Natural killer cell (primary cell): ENCODE measurements at places on chromosomes 16 and 17. TPM values are rescaled to one million over a fixed set of nuclear protein-coding genes. Genes with fewer than 3 reads are reported as not detected.

Gene IGSF6
- total RNA-seq, result 2.2 TPM

DNA sequence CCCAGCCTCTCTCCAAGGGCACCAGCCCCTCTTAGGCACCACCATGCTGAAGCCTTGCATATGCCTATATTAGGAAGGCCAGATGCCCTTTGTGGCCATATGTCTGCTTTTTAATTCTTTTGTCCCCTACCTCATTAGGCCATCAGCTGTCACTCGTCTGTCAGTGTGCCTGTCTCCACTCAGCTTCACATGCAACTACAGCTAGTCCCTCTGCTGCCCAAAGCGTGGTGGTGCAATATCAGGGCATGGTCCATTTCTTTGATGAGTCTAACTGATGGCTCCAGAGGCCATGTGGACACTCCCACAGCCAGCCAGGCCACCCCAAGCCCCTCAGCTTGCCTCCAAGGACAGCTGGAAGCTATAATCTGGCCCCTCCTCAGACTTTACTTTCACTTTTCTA, 36.3 kb downstream of the MYO18A start:
- H3K36me3 ChIP-seq, result no peaks in the 10 kb centered on the region
- DNase-seq, result no peak
- H3K27me3 ChIP-seq, result no peaks in the 10 kb centered on the region
- H3K27ac ChIP-seq, result no peak overlapping the region
- H3K4me3 ChIP-seq, result no peak overlapping the region
- H3K4me1 ChIP-seq, result peaks cover 50% of the 10 kb centered on the region

Gene DCTN5
- total RNA-seq, result 72.1 TPM

- peak overlapping the region; percentile 64 for H3K27ac ChIP-seq
- no peaks in the 10 kb centered on the region for H3K27me3 ChIP-seq
- no peak for DNase-seq
- peaks cover 30% of the 10 kb centered on the region for H3K4me1 ChIP-seq
- peaks cover 51% of the 10 kb centered on the region for H3K36me3 ChIP-seq
These were observed 5.5 kb downstream of the SEC14L1 start for GRCh38 chr17:77146246-77146632.

Gene RCVRN
- total RNA-seq, result 2.0 TPM

Gene TSR3
- 34.7 TPM for total RNA-seq

DNA sequence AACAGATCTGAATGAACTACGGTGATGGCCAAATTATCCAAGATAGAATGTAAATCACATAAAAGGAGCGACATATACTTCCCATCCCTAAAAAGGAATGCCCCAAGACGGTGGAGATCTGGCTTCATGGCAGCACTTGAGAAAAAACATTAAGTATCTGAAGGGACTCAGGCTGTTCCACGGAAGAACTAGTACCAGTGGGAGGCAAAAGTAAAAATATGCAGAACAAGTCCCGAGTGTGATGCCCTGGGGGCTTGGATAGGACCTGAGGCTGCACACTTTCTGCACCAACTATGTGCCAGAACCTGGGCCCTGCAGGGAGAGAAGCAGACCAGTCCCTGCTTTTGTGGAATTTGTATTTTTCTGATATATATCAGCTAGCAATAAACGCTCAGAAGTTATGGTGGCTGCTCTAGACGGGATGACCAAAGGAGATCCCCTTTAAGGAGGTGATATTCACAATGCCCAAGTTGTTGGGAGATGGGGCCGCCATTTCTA, 539 bp upstream of the CKLF start:
- no peak for DNase-seq
- peak overlapping the region; percentile 82 for H3K27ac ChIP-seq
- peaks cover 3% of the 10 kb centered on the region for H3K36me3 ChIP-seq
- H3K27me3 ChIP-seq, result no peaks in the 10 kb centered on the region
- H3K4me3 ChIP-seq, result peak overlapping the region; percentile 75

Gene PDIA2
- total RNA-seq, result not detected

- peaks cover 6% of the 10 kb centered on the region for H3K4me1 ChIP-seq
- DNase-seq, result no peak
- H3K27me3 ChIP-seq, result no peaks in the 10 kb centered on the region
- H3K4me3 ChIP-seq, result no peak overlapping the region
- no peaks in the 10 kb centered on the region for H3K36me3 ChIP-seq
- H3K27ac ChIP-seq, result no peak overlapping the region
These were observed 7.8 kb downstream of the SYCE1L start for GRCh38 chr16:77207030-77207429.

- DNase-seq, result no peak
- no peaks in the 10 kb centered on the region for H3K27me3 ChIP-seq
These were observed 63.0 kb downstream of the NLK start for GRCh38 chr17:28105501-28105900.

Gene SEPTIN12
- not detected for total RNA-seq

Gene CACNA1H
- 1.3 TPM for total RNA-seq

Gene TMEM204
- 7.8 TPM for total RNA-seq

Gene OR3A2
- total RNA-seq, result 1.2 TPM

GRCh38 chr16:28561557-28562187, 8.0 kb downstream of the SGF29 start:
- DNase-seq, result no peak
- H3K4me3 ChIP-seq, result no peak overlapping the region
- peaks cover 19% of the 10 kb centered on the region for H3K36me3 ChIP-seq
- no peak overlapping the region for H3K27ac ChIP-seq
- H3K27me3 ChIP-seq, result no peaks in the 10 kb centered on the region

DNA sequence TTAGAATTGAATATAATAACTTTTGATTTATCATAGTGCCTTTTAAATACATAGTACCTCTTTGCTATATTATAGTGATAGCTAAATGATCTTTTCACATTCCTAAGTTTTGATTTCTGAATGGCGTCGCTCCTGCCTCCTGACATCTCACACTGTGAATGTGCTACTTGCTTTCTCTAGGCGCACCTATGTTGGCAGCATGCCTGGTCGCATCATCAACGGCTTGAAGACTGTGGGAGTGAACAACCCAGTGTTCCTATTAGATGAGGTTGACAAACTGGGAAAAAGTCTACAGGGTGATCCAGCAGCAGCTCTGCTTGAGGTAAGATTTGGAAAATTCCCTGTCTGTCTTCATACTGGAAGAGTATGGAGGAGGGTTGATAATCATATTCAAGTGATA, 29.8 kb upstream of the ABCC11 start:
- no peak overlapping the region for H3K4me3 ChIP-seq
- no peaks in the 10 kb centered on the region for H3K27me3 ChIP-seq
- no peaks in the 10 kb centered on the region for H3K4me1 ChIP-seq
- DNase-seq, result no peak
- no peak overlapping the region for H3K27ac ChIP-seq

GRCh38 chr17:30332057-30332542, 1.8 kb downstream of the TMIGD1 start:
- DNase-seq, result peak; percentile 81
- no peak overlapping the region for H3K4me3 ChIP-seq
- peaks cover 5% of the 10 kb centered on the region for H3K4me1 ChIP-seq
- peak overlapping the region; percentile 56 for H3K27ac ChIP-seq
- no peaks in the 10 kb centered on the region for H3K27me3 ChIP-seq

Gene NDE1
- total RNA-seq, result 104 TPM

DNA sequence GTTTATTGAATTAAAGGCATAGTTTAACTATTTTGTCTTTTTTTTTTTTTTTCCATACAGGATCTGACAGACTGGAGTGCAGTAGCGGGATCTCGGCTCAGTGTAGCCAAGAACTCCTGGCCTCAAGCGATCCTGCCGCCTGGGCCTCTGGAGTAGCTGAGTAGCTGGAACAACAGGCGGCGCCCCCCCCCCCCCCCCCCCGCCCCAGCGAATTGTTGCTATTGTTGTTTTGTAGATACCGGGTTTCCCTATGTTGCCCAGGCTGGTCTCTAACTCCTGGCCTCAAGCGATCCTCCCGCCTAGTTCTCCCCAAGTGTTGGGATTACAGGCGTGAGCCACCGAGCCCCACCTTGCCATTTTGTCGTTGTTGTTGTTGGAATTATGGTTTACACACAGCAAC, 1.3 kb upstream of the CENPV start:
- peaks cover 13% of the 10 kb centered on the region for H3K4me1 ChIP-seq
- no peak overlapping the region for H3K4me3 ChIP-seq
- H3K36me3 ChIP-seq, result no peaks in the 10 kb centered on the region
- no peak overlapping the region for H3K27ac ChIP-seq
- H3K27me3 ChIP-seq, result no peaks in the 10 kb centered on the region
- no peak for DNase-seq

- no peak within 1 kb of the TSS for H3K27ac ChIP-seq
- no peaks in the 10 kb centered on the region for H3K36me3 ChIP-seq
- peak; percentile 80 for DNase-seq
- peaks cover 44% of the 10 kb centered on the region for H3K4me1 ChIP-seq
- peaks cover 2% of the 10 kb centered on the region for H3K27me3 ChIP-seq
- H3K4me3 ChIP-seq, result peak within 1 kb of the TSS; percentile 26
These were observed at the start of gene METRNL for GRCh38 chr17:83079352-83079747. Gene METRNL (plus strand): TSS chr17:83079609. CDS start chr17:83079816, 207 bp downstream.

Gene NECAB2
- 0.75 TPM for total RNA-seq

- H3K27me3 ChIP-seq, result peaks cover 4% of the 10 kb centered on the region
- DNase-seq, result no peak
- peaks cover 6% of the 10 kb centered on the region for H3K4me1 ChIP-seq
These were observed 7.2 kb downstream of the RASL10B start for GRCh38 chr17:35738519-35739133.

Gene ELMO3
- total RNA-seq, result 2.3 TPM

DNA sequence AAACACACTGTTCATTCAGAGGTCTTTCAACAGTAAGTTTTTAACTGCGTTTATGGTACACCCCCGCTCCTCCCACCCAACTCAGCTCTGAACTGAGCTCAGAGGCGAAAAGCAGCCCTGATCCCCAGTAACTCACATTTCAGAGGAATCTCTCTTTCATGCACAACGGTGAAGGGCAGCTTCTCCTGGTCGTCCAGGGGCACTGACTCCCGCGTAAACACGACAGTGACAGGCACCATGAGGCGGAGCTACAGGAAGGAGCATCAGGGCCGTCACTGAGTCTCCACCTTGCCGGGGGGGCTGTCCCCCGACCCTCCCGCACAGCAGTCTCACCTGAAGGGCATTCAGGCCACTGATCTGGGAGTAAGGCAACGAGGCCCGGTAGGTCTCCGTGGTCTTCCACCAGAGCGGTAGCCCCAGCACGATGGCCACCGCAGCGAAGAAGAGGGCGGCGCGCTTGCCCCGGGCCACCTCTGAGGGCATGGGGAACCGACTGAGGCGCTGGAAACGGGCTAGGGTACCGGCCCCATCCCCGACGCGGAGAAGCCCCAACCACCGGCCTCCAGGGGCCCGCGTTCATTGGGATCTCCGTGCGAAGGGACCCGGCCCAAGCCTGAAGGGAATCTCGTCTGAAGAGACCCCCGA, 486 bp downstream of the PIGS start:
- DNase-seq, result peak; percentile 40
- H3K27ac ChIP-seq, result peak overlapping the region; percentile 88
- H3K36me3 ChIP-seq, result no peaks in the 10 kb centered on the region
- H3K27me3 ChIP-seq, result no peaks in the 10 kb centered on the region
- peak overlapping the region; percentile 93 for H3K4me3 ChIP-seq

Gene MSRB1
- 14.8 TPM for total RNA-seq

GRCh38 chr17:337866-338265, 14.7 kb downstream of the RPH3AL start:
- H3K27me3 ChIP-seq, result no peaks in the 10 kb centered on the region
- H3K4me3 ChIP-seq, result no peak overlapping the region
- H3K36me3 ChIP-seq, result no peaks in the 10 kb centered on the region
- no peak for DNase-seq
- H3K27ac ChIP-seq, result no peak overlapping the region

Gene IGF2BP1
- total RNA-seq, result not detected

DNA sequence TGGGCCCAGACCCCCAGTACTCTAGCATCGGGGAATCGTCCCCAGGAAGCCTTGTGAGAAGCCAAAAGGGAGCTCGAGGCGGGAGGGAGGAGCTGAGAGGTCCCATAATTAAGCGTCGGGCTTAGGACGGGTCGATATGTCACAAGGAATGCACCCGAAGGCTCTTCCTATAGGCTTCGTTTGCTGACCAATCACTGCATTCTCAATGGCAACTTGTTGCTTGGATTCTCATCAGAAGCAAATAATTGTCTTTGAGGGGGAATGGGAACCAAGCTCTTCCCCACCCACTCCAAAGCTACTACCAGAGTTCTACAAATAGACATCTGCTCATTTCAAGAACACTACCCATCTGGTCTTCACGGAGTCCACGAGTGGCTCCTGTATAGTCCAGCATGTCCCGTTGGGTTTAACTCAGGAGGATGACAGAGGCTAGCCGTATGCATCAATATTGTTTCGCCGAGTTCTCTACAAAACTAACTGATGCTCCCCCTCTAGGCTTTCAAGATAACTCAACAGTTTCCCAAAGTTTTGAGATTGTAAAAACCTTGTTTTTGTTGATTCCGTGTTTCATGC, 628 bp upstream of the BLMH start:
- peak overlapping the region; percentile 54 for H3K4me3 ChIP-seq
- H3K27ac ChIP-seq, result peak overlapping the region; percentile 42

- H3K27me3 ChIP-seq, result no peaks in the 10 kb centered on the region
- DNase-seq, result no peak
- no peaks in the 10 kb centered on the region for H3K36me3 ChIP-seq
- H3K4me1 ChIP-seq, result no peaks in the 10 kb centered on the region
These were observed 82.0 kb downstream of the RGS9 start for GRCh38 chr17:65219124-65219523.

Gene MT1E
- total RNA-seq, result 0.40 TPM

GRCh38 chr17:29611351-29612093, 11.2 kb downstream of the CORO6 start:
- H3K27me3 ChIP-seq, result no peaks in the 10 kb centered on the region
- no peak for DNase-seq
- no peak overlapping the region for H3K4me3 ChIP-seq
- H3K4me1 ChIP-seq, result peaks cover 51% of the 10 kb centered on the region
- no peak overlapping the region for H3K27ac ChIP-seq

DNA sequence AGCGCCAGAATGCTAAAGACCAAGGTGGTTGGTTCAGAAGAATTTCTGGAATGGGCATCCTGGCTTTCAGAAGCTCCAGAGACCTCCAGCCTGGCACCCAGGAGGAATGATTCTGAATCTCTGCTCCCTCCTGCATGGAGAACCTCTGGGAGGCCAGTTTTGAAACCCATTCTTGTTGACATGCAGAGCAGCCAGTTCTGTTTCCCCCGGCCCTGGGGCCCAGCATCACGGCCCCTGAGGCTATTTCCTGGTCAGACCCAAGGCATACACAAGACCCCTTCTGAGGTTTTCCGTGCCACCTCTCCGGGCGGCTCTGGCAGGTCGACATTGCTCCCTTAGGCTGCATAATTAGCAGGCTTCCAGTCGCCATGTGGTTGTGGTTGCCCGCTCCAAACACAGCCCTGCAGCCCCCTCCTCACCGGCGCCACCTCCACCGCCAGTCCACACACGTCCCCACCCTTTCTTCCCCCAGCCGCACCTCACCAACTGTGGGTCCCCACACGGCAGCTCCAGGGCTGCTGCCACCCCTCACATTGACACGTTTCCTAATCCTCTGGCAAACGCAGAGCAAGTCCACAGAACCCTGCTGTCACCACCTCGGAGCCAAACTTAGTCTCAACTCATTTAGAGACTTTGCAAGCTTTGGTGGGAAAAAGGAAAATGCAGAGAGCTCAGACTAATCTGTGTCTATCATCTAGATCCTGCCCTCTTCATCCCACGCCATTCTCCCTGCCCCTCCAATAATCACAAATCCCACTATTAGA, 367.1 kb downstream of the SOX9 start:
- no peaks in the 10 kb centered on the region for H3K4me1 ChIP-seq
- H3K27me3 ChIP-seq, result no peaks in the 10 kb centered on the region
- no peaks in the 10 kb centered on the region for H3K36me3 ChIP-seq
- no peak overlapping the region for H3K4me3 ChIP-seq
- H3K27ac ChIP-seq, result no peak overlapping the region

Gene KRT25
- total RNA-seq, result not detected

- no peak overlapping the region for H3K27ac ChIP-seq
- DNase-seq, result no peak
- H3K27me3 ChIP-seq, result peaks cover 2% of the 10 kb centered on the region
These were observed 338.3 kb downstream of the HAPSTR1 start for GRCh38 chr16:9429646-9430330.

GRCh38 chr16:88014954-88015805, 63.9 kb downstream of the BANP start:
- H3K4me1 ChIP-seq, result peaks cover 11% of the 10 kb centered on the region
- peaks cover 21% of the 10 kb centered on the region for H3K36me3 ChIP-seq
- H3K27ac ChIP-seq, result no peak overlapping the region
- no peak for DNase-seq
